ENCODE measurements at places on chromosomes 6 and 20. TPM values are rescaled to one million over a fixed set of nuclear protein-coding genes. Genes with fewer than 3 reads are reported as not detected.

DNA sequence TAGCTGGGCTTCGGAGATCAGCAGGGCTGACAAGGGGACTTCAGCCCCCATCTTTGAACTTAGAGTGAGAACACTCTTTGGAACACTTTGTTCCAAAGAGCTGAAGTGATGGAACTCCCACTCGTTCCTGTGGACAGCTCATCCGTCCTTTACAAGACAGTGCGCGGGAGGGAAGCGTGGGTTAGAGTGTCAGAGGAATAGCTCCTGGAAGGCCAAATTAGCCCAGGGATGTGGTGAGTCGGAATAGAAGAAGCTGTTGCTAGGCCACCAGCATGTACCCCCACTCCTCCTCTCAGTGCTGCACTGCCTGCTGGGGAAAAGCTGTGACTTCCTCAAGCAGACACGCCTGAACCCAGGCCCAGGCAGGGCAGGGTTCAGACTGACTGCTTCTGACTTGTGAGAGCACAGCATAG lies 1.7 kb downstream of the SDCBP2 start:
- DNase-seq: no peak

DNA sequence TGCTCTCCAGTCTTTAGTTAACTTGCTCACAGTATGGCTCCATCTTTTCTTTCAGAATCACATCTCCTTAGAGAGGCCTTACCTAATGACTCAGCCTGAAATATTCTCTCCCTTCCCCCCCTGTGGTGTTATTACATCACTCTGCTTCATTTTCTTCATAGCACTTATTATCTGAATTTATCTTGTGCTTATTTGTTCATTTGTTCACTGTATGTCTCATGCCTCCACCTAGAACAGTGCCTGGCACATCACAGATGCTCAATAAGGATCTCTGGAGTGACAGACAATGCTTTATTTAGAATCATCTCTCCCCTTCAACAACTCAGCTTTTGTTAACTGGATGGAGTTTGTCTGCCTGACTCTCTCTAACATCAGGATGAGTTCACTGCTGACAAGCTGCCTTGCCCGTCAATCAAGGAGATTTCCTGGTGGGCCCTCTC lies 96.6 kb upstream of the MAN1A1 start:
- peak; percentile 23 for DNase-seq

GRCh38 chr6:146878952-146879340 lies 280.2 kb downstream of the ADGB start:
- DNase-seq: no peak

DNA sequence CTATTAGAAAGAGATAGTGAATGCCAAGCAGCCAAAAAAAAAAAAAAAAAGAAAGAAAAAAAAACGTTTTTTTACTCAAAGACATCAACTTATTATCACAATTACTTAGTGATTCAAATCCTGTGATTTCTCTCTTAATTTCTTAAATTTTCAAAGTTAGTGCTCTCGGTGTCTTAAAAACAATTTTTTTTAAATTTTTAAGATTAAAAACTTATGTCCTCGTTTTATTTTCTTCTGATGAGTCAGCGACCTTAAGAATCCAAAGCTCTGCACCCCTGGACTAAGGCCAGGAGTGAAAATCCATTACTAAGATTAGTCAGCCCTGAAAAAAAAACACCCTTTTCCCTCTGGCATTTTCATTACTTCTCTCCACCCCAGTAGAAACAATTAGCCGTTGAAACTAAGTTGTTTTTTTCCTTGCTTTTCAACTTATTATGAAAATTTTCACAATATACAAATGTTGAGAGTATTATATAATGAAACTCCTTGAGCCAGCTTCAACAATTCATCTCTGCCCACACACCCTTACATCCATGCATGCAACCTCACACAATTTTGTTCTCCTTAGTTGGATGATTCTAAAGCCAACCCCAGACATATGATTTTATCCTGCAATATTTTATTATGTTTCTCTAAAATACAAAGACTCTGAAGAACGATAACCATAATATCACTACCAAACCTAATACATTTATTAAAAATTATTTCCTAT lies 85.6 kb upstream of the CARMIL1 start:
- DNase-seq: peak; percentile 71

SALL4 gene
- 0.41 TPM for total RNA-seq

ULBP1 gene
- total RNA-seq: 0.41 TPM

DNA sequence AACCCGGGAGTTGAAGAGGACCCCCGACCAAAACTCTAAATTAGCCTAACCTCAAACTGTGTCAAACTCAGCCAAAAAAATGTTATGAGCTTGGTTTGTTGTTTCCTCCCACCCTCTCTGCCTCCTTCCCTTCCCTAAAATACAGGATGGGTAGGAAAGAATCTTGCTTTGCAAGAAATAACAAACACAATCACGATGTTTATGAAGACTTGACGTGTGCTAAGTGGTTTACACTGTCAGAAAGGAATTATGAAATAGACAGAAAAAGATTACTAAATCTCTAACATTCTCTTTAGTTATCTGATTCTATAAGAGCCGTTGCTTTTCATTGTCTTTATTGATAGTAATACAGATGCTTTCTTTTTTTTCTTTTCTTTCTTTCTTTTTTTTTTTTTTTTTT lies 285.1 kb downstream of the BMP7 start:
- DNase-seq: no peak

- DNase-seq: no peak
These were observed at the start of gene MUCL3 for GRCh38 chr6:30940361-30940986. MUCL3 (plus strand) TSS chr6:30940973; CDS start chr6:30941000, 27 bp downstream.

CD24 gene
- 122 TPM for total RNA-seq

C6orf47 gene
- total RNA-seq: 20.8 TPM

GRCh38 chr6:22965889-22966288 lies 396.5 kb downstream of the HDGFL1 start:
- DNase-seq: no peak

DNA sequence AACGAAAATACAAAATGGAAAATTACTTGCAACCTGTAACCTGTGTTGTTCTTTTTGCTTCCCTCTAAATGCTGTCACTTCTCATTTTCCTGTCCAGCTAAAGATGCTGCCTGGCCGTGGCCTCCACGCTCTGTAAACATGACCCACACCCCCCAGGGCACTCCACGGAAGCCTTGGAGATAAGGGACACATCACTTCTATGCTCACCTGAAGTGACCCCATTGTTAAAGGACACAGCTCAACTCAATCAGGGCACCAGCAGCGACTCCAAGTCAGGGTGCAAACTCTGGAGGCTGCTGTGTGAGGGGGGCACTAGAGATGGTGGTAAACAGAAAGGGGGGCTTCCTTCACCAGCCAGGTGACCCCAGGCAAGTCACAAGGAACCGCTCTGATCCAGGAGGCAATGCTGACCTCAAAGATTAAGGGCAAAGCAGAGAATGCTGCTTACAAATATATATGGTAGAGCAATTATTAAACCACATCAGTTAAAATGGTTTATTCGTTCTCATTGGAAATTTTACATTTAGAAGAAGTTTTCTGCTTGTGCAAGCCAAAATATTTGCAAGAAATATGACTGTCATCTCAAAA lies 13.2 kb downstream of the DIDO1 start:
- DNase-seq: no peak

- no peak for DNase-seq
These were observed 58.9 kb upstream of the RREB1 start for GRCh38 chr6:7048894-7049293.

ABHD16B gene
- not detected for total RNA-seq

CNPY3 gene
- 23.7 TPM for total RNA-seq

CLDN20 gene
- not detected for total RNA-seq

GRCh38 chr6:130547723-130548122 lies 181.9 kb downstream of the TMEM200A start:
- peak; percentile 84 for DNase-seq

PCK1 gene
- 0.72 TPM for total RNA-seq

DNA sequence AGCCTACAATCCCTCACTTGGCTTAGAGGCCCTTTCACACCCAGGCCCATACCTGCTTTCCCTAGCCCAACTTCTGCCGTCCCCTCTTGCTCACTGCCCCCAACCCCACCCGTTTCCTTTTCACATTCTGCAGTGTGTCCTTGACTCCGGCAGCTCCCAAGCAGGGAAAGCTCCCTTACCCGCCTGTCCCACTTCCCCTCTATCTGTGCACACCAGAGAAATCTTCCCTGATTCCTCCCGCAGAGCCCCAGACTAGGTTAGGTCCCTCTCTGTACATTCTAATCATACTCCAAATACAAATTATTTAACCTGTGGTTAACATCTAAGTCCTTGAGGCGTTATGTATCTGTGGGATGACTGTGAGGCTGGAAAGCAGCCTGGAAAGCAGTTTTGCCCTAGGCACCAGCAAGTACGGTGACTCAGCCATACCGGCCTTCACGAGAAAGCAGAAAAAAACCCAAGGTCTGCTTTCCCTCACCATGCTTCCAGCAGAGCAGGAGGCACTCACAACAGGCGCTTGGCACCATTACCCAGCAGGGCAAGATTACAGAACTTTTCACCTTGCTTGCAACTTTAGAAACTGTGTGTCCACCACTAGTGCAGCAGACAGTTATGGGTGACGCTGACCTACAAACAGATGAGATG lies 22.3 kb downstream of the ELOVL5 start:
- DNase-seq: no peak

FGD2 gene
- 13.1 TPM for total RNA-seq

DNA sequence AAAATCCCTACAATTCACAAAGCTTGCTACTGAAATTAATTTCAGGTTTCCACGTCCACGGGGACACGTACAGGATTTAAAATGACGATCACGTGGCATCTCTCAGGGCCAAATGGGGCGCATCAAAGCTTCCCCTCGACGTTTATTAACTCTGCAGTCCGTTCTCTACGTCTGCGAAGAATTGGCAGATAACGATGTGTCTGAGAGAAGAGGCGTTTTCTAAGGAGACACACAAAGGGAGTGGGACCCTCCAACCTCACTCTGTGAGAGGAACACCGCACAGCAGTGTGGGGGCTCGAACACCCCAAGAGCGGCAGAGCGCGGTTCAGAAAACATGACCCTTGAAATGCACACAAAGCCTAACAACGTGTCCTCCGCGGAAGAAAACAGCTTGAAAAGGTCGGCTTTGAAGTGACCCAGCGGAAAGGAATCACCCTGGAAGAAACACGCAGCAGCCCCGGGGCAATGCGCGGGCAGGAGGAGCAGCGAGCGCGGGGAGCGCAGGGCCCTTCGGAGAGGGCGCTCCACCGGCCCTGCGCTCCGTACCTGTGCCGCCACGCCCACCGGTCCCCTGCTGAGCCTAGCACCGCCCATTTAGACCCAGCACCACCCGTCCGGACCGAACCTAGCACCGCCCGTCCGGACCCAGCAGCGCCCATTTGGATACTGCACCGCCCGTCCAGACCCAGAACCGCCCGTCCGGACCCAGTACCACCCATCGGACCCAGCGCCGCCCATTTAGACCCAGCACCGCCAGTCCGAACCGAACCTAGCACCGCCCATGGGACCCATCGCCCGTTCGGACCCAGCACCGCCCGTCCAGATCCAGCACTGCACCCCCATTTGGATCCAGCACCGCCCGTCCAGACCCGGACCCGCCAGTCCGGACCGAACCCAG lies 1.1 kb upstream of the AFDN start:
- peak; percentile 31 for DNase-seq

PSORS1C1 gene
- total RNA-seq: 0.41 TPM

GRCh38 chr6:20055916-20056315 lies 156.4 kb downstream of the MBOAT1 start:
- DNase-seq: no peak

DNA sequence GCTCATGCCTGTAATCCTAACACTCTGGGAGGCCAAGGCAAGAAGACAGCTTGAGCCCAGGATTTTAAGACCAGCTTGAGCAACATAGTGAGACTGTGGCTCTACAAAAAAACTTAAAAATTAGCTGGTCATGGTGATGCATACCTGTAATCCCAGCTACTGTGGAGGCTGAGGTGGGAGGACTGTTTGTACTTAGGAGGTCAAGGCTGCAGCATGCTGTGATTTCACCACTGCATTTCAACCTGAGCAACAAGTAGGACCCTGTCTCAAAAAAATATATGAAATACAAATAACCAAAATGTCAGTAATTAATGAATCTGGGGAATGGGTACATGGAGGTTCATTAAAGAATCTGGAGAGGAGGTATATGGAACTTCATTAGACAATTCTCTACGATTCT lies 9.9 kb downstream of the FKBP5 start:
- no peak for DNase-seq

DNA sequence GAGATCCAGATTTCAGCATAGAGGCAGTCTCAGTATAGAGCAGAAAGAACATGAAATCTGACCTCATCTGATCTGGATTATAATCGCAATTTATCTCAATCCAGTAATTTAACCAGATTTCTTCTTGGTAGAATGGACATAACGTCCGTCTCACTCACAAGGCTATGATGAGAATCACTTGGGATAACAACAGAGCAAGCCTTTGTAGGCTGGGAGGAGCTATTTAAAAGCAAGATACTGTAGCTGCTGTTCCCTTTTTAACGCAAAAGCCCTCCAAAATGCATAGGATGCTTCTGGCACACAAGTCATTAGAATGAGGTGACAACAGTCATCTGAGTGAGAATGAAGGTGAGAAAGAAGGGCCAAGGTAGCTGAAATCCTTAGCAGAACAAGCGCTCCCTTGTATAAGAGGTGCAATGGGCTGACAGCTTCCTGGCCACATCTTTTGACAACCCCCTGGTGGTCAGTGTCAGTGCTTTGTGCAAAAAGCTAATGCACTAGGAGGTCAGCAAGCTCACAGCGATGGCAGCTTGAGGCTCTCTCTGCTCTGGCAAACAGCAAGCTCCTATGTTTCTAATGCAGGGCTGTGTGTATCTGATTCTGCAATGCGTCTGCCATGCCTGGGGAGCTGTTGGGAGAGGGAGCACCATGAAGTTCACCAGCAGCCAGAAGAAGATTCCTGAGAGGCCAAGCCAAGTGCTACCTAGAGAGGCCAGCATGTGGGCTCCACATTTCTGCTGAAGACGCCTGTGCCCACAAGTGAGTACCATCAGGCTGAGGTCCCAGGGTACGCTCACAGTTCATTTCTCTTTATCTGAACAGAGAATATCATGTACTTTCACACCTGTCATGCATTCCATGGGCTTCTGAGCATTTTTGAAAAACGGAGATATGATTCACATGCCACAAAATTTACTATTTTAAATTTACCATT lies 16.2 kb downstream of the METTL24 start:
- no peak for DNase-seq

DNA sequence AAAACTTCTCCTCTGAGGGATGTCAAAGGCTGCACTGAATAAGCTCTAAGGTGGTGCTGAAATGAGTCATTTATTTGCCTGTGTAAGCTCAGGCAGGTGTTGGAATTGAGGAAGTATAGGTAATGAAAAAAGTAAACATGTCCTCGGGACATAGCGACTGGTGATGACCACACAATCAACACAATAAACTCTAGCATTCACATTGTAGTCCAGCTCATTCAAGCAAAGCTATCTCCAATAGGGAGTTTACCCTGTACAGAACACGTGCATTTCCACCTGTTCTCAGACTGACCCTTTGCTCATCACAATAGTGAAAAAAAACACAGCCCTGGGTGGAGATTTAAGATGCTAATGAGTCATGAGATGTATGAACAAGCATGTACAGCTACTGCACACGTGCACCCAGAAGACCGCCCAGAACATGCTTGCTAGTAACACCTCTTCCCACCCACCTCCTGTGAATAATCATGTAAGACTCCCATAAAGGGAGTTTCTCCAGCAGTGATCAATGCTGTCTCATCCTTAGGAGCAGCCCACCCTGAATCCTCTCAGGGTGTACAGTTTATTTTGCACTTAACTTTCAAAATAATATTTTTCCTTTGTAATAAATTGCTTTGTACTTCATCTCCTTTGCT lies 33.0 kb upstream of the POU5F1 start:
- peak; percentile 19 for DNase-seq

GRCh38 chr6:5878792-5879191 lies 127.9 kb downstream of the NRN1 start:
- no peak for DNase-seq

GRCh38 chr6:43770372-43771209 lies 580 bp downstream of the VEGFA start:
- peak; percentile 65 for DNase-seq

PPIL6 gene
- total RNA-seq: 10.9 TPM

All from tongue (tissue), 3 donors.